ENCODE measurements at places on chromosomes 1 and 21. TPM values are rescaled to one million over a fixed set of nuclear protein-coding genes. Genes with fewer than 3 reads are reported as not detected.

- DNase-seq: no peak
- H3K27me3 ChIP-seq: no peaks in the 10 kb centered on the region
- H3K4me1 ChIP-seq: peaks cover 19% of the 10 kb centered on the region
- H3K4me3 ChIP-seq: peak overlapping the region; percentile 65
Observed at GRCh38 chr1:231334079-231334666, 3.5 kb downstream of the EXOC8 start.

DNA sequence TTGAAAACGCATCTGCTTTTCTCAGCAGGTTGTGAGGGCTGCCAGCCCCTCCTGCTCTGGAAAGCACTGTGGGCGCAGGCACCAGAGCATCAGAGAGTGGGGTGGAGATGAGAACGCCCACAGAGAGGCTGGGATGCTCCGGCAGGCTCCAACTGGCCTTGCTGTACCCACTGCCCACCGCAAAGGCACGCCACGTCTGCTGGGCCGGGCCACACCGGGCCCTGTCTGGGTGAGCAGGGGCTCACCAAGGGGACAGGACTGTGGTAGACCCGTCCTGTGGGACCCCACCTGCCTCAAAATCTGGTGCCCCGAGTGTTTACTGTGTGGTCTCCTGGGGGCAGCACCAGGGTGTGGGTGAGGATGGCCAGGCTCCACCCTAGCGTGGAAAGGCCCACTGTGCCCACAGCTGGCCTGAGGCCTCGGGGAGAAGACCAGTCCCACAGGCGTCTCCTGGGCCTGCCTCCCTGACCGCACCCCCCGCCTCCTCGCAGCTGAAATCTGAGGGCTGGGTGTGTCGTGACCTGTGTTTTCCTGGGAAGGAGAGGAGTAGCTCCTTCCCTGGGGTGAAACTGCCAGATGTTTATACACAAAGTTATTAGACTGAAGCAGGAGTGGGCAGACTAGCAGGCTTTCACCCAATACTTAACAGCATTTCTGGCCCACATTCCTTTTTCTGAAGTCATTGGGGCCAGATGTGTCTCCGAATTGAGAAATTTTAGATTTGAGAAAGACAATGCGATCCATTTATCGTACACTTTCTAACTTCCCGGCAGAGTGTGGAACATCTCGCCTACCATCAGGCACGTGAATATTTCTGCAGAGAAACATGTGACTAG lies 53.8 kb downstream of the STUM start:
- no peaks in the 10 kb centered on the region for H3K27me3 ChIP-seq
- no peaks in the 10 kb centered on the region for H3K36me3 ChIP-seq
- no peak for DNase-seq

DNA sequence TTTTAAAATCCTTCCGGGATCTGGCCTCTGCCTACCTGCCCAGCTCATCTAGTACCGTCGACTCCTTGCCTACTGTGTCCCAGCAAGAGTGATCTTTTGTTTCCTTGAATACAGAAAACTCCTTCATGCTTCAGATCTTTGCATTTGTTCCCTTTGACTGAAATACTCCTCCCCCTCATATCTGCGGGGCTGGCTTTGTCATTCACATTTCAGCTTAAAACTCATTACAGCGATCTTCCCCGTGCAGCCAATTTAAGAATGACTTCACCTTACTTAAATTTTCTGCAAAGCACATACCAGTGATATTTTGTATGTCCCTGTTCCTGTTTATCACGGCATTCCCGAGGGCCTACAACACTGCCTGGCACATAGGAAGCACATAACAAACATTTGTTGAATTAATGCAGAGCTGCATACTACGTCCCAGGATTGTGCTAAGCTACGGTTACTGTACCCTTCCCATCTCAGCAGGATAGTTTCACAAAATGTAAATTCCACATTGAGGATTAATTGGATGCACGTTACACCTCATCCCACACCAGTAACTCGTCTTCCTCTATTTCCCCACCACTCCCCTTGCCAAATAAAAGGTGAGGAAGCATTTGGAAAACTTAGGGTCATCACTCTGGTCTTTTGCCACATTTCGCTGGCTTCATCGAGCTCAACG lies 837 bp upstream of the DESI2 start:
- peak overlapping the region; percentile 91 for H3K4me3 ChIP-seq

- no peaks in the 10 kb centered on the region for H3K27me3 ChIP-seq
- H3K4me3 ChIP-seq: no peak overlapping the region
- H3K36me3 ChIP-seq: no peaks in the 10 kb centered on the region
- H3K27ac ChIP-seq: no peak overlapping the region
- DNase-seq: no peak
Observed at GRCh38 chr1:116887212-116887611, 22.5 kb upstream of the PTGFRN start.

DNA sequence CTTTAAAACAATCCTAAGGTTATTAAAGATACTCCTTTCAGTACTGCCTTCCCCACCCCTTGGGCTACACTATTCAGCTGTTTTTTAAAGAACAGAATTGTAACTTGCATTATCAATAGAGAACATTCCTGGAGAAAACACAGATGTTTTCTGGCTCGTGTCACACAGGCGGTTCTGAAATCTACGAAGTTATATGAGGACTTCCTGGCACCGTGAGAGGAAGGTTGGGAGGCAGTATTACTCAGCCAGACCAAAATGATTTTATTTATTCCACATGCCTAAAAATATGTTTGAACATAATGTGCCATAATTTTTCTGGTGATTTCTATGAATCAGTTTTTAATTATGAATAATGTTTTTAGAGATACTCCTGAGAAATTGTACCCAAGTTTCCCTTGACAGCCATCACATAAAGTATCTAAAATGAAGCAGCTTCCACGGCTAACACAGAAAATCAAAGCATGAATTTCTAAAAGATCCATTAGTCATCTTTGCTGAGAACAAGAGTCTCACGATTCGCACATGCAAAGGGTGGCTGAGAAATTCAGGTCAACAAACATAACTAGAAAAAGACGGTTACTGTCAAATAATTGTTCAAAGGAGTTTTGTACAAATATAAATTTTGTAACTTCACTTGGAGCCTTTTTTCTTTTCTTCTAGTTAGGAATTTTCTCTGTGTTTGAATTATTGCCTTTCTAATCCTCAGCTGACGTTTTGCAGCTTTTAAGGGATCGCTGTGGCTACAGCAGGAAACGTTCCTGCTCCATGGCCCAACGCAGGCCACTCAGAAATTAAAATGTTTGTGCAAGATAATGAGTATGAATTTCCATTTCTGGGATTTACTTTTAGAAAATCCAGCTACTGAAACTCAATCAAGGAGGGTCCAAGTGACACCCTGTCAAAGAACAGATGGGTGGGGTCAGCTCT lies 8.0 kb upstream of the SIM2 start:
- no peak overlapping the region for H3K4me3 ChIP-seq
- no peak for DNase-seq
- no peaks in the 10 kb centered on the region for H3K36me3 ChIP-seq
- H3K27ac ChIP-seq: no peak overlapping the region

DNA sequence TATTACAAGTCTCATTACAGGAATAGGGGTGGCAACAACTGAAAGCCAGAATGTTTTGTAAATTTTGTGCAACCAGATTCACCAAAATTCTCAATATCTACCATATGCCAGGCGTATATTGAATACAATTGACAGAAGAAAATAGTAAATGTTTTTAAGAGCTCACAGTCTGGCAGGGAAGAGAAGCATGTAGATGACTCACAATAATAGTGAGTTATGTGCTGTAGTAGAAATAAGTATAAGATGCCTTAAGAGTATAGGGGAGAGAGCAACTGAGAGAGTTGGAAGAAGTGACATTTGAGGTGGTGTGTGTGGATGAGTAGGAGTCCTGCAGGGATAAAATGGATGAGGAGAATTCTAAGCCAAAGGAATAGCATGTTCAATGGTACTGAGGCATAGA lies 170.5 kb upstream of the FGGY start:
- no peaks in the 10 kb centered on the region for H3K4me1 ChIP-seq
- no peak for DNase-seq
- no peak overlapping the region for H3K27ac ChIP-seq
- no peak overlapping the region for H3K4me3 ChIP-seq
- H3K36me3 ChIP-seq: no peaks in the 10 kb centered on the region

- no peak for DNase-seq
- H3K36me3 ChIP-seq: peaks cover 7% of the 10 kb centered on the region
- H3K27ac ChIP-seq: peak overlapping the region; percentile 97
Observed at GRCh38 chr1:155307247-155307740, 1.4 kb upstream of the FDPS start.

- peak overlapping the region; percentile 33 for H3K4me3 ChIP-seq
- no peak for DNase-seq
- 0 out of 2 replicates have a peak, but pooled peaks cover 4% of the 10 kb centered on the region for H3K4me1 ChIP-seq
- H3K27me3 ChIP-seq: no peaks in the 10 kb centered on the region
- H3K36me3 ChIP-seq: no peaks in the 10 kb centered on the region
- no peak overlapping the region for H3K27ac ChIP-seq
Observed at GRCh38 chr1:31181515-31182343, 58.0 kb downstream of the NKAIN1 start.

DNA sequence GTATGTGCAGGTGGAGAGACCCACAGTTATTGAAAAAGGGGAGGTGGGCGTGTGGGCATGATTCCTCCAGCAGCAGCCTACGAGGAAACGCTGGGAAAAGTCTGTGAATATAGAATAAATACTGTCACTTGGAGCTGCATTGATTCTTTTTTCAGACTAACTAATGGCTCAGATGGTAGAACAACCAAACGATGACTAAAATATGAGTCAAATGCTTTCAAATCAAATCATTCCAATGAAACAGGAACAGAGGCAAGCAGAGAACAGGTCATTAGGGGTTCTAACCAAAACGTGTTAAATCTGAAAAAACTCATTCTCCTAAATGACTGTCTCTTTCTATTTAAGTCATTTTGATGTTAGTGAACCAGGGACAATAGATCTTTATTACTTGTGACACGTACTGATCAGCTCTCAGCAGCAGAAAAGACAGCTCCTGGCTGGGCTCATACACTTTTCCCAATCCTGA lies 35.1 kb upstream of the SEC16B start:
- H3K27ac ChIP-seq: no peak overlapping the region
- H3K4me3 ChIP-seq: no peak overlapping the region
- peak; percentile 38 for DNase-seq
- H3K27me3 ChIP-seq: no peaks in the 10 kb centered on the region

- no peaks in the 10 kb centered on the region for H3K4me1 ChIP-seq
- no peak overlapping the region for H3K27ac ChIP-seq
- H3K27me3 ChIP-seq: peaks cover 15% of the 10 kb centered on the region
- no peak for DNase-seq
- no peaks in the 10 kb centered on the region for H3K36me3 ChIP-seq
Observed at GRCh38 chr1:160068225-160068624, 1.7 kb downstream of the KCNJ10 start.

- H3K27me3 ChIP-seq: no peaks in the 10 kb centered on the region
- no peaks in the 10 kb centered on the region for H3K36me3 ChIP-seq
- H3K4me1 ChIP-seq: peaks cover 17% of the 10 kb centered on the region
- peak overlapping the region; percentile 61 for H3K4me3 ChIP-seq
- DNase-seq: no peak
Observed at GRCh38 chr1:2587071-2587859, 688 bp downstream of the PRXL2B start.

DNA sequence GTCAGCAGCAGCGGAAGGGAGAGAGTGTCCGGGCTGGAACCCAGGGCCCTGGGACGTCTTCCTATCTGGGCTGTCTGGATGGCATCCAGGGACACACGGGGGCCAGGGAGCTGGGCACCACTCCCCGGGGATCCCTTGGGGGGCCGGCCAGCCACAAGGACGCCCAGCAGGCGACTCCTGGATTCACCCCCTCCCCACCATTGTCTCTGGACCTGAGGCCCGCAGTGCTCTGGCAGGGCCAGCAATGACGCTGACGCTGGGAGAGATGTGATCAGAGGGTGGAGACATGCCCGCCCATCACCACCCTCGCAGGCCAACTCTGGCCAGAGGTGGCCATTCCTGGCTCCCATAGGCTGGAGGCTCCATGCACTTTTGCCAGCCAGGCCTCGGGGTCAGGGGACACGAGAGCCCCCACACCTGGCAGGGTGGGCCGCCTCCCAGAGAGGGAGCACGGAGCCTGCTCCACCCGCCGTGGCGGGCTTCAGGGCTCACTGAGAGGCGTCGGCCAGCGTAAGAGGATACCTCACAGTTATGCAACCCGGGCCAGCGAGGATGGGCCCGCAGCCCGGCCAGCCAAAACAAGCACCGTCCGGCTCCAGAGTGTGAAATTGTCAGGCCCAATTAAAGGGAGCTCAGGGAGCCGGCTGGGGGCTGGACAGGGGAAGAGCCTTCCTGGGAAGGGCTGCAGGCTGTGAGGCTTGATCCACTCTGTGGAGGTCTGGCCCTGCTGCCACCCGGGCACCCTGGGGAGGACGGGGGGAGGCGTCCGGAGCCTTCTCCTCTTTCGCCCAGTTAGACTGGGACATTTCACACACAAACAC lies 10.3 kb downstream of the ACTRT2 start:
- H3K27ac ChIP-seq: no peak overlapping the region
- no peak for DNase-seq
- no peak overlapping the region for H3K4me3 ChIP-seq
- no peaks in the 10 kb centered on the region for H3K36me3 ChIP-seq
- H3K27me3 ChIP-seq: peaks cover 2% of the 10 kb centered on the region

The LEFTY2 gene
- total RNA-seq: not detected

The JTB gene
- total RNA-seq: 134 TPM

The SHISAL2A gene
- total RNA-seq: 0.23 TPM

All from Panc1 (cell line).